GM13976 (cell line): ENCODE measurements at places on chromosomes 13 and 19.
A peak's percentile ranks its signal among the peaks of the same experiment; 100 is the strongest.

- no peak for DNase-seq
These were observed 115.6 kb downstream of the SLC7A1 start for GRCh38 chr13:29479716-29480492.

DNA sequence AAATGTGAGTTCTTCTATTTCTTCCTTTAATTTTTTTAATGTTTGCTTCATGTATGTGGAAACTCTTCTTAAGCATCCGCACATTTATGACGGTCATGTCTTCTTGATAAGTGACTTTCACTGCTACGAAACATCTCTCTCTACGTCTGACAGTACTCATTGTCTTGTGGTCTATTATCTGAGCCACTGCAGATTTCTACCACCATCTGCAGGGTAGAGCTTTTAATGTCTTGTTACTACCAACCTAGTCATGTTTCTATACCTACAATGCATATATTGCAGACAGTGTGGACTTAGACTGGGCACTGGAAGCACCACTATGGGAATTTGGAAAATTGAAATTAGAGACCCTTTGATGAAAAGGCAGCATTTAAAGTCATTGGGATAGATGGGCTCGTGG, 75.4 kb upstream of the ARHGEF7 start:
- DNase-seq = no peak

DNA sequence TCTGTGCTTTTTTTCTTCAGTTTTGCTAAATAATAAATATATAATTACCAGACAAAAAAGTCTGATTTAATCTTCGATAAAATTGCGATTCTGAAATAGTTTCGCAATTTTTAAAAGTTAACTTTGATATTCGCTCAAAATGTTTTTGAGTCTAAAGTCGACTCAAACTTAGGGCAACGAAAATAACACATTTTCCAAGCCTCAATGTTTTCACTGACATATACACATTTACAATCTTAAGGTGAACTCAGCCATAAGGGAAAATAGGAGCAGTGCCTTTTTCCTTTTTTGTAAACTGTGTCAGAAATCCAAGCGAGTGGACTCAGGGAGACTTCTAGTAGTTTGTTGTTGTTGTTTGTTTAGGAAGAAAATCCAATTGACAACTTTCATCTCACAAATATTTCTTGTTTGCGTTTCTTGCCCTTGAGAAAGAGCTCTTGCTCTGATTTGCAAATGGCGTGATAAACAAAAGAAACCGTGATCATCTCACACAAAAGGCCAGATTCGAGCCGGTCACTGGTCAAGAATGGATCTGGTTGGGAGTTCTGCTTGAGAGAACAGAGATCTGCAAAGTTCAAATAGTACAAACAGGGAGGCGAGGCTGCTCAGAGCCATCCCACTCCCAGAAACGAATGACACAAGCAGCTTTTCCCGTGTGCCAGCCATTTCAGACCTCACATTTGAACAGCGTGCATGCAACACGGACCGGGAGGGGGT, 2.1 kb downstream of the SOX21 start:
- DNase-seq = peak; percentile 29

DNA sequence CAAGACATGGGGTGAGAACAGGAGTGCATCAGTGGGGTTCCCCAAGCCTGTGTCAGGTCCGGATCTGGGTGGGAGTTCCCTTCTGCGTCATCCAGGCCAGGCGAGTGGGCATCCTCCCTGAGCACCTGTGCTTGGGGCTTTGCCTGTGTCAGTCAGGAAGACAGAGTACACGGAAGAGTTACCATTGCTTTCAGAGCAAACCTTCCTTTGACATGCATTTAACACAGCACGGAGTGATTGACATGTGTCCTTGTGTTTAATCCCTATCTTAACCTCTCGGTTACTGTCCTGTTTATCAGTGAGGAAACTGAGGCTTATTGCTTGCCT, 47.6 kb downstream of the CAPN12 start:
- no peak for DNase-seq

DNA sequence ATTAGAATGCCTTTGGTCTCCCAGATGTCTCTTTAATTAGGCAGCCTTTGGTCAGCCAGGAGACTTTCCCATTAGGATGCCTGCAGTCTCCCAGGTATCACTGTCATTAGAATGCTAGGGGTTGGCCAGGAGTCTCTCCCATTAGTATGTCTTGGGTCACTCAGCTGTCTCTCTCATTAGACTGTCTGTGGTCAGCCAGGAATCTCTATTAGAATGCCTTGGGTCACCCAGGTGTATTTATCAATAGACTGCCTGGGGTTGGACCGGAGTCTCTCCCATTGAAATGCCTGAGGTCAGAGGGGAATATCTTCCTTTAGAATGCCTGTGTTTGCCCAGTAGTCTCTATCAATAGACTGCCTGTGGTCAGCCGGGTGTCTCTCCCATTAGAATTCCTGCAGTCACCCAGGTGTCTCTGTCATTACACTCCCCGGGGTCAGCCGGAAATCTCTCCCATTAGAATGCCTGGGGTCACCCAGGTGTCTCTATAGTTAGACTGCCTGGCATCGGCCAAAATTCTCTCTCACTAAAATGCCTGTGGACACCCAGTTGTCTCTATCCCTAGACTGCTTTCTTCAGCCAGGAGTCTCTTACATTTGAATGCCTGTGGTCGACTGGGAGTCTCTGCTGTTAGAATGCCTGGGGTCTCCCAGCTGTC, 1460.3 kb downstream of the UQCRFS1 start:
- no peak for DNase-seq

DNA sequence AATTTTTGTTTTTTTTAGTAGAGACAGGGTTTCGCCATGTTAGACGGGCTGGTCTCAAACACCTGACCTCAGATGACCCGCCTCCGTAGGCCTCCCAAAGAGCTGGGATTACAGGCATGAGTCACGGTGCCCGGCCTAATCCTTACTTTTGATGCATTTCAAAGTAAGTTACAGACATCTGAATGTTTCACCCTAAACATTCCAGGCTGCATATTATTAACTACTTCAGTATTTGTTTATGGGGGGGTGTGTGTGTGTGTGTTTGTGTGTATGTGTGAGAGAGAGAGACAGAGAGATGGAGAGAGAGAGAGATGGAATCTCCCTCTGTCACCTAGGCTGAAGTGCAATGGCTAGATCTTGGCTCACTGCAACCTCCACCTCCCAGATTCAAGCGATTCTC, 13.1 kb downstream of the SULT2B1 start:
- DNase-seq = no peak

DNA sequence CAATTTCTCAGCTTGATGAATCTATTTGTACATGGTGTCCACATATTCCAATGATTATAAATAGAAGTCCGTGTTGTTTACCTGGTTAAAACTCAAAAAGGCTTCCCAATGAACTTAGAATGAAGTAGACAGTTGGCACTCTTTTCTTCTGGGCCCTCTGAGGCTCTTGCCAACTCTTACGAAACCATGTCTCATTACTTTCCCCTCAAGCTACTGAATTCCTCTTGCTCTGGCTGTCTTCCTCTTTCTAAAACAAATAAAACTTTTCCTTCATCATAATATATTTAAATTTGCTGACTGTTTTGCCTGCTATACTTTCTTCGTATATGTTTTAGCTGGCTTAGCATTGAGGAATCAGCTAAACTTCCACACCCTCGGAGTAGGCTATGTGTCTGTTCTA, 139.7 kb downstream of the SLITRK6 start:
- no peak for DNase-seq

DNA sequence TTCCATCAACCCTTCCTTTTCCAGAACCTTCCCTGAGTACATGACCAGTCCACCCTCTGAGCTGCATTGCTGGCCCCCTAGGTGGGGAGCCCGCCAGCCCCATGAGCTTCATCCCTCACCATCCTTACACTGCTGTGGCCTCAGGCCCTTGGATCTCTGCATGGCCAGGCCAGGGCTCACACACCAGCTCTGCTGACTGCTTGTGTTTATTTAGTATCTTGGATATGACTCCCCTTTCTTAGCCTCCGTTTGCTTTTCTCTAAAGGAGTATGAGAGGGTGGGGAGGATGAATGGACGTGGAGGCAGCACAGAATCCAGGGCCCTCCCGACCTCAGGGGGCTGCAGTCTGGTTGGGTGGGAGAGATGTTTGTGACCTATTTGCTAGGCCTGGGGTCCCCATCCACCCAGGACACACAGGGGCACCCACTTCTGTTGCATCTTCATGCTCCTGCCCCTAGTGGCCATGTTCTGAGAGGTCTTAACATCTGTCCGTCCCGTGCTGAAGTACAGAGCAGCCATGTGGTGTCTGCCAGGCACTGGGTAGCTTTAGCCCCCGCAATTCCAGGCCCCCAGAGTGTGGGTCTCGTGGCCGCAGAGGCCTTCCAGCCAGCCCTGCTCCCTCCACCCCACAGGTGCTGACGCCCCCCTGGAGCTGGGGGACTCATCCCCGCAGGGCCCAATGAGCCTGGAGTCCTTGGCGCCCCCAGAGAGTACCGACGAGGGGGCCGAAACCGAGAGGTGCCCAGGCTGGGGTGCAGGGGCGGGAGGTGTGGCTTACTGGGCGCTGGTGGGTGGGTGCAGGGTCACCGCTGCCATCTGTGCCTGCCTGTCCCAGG, 13.0 kb downstream of the ARHGEF1 start:
- no peak for DNase-seq

DNA sequence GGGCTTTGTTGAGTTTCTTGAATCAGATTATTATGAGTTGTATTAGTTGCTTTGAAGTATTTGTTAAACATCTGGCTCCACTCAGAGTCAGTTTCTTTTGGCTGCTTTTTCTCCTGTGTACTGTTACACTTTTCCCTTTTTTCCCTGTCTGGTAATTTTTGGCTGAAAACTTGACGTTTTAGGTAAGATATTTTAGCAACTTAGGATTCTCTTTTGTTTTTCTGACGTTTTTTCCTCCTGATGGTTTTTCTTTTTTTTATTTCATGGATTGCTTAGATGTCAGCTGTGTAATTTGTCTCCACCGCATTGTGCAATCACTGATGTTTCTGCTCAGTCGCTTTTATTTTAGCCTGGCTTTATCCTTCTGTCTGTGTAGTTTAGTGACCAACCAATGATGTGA, 20.7 kb downstream of the RFC3 start:
- DNase-seq = no peak

- DNase-seq = no peak
These were observed 32.8 kb downstream of the TNFSF13B start for GRCh38 chr13:108302279-108302678.

DNA sequence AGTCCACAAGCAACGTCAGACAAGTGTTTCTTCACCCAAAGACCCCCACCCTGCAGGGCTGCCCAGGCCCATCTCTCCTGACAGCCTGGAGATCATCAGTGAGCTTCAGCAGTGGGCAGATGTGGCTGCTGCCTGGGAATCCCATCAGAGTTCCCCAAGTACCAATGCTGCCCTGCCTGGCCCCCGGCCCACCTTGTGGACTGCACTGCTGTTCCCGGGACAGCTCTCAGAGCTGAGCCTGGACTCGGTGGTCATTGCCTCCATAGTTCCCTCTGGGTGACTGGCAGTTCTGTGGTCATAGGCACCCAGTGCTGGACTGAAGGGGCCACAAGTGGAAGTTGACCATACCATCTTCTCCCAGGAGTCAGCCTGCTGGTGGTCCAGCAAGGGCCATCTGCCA, 24.5 kb upstream of the ZNF492 start:
- no peak for DNase-seq

DNA sequence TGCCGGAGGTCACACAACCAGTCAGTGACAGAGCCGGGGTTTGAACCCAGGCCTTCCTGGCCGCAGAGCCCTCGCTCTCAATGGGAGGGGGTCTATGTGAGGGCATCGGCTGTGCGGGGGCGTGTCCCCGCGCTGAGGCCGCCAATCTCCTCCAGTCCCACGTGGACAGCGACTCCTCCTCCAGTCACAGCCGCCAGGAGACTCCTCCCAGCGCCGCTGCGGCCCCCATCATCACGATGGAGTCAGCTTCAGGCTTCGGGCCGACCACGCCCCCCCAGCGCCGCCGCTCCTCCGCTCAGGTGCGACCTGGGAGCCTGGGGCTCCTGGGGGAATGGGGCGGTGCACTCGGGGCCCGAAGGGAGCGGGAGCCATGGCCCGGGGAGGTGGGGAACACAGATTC, 6.0 kb downstream of the SPRED3 start:
- DNase-seq = peak; percentile 86

GRCh38 chr19:18046059-18046718, 38.2 kb downstream of the ARRDC2 start:
- DNase-seq = no peak
